ENCODE measurements at places on chromosomes 2 and 18. TPM values are rescaled to one million over a fixed set of nuclear protein-coding genes. Genes with fewer than 3 reads are reported as not detected.

Gene IWS1
- polyA plus RNA-seq, result 70.7 TPM

Gene CLEC4F
- polyA plus RNA-seq, result 0.18 TPM

Gene SCTR
- polyA plus RNA-seq, result 6.5 TPM

GRCh38 chr2:71796174-71796593, 342.8 kb downstream of the DYSF start:
- DNase-seq, result no peak

- no peak for DNase-seq
Measured at GRCh38 chr18:12652861-12653401, 5.0 kb downstream of the SPIRE1 start.

Data from left lung (tissue), 14 donors.